ENCODE measurements at places on chromosomes 4 and X.
A peak's percentile ranks its signal among the peaks of the same experiment; 100 is the strongest.

GRCh38 chr4:53376900-53377299 is 541 bp upstream of the FIP1L1 start:
- no peak for DNase-seq

- DNase-seq, result no peak
These were observed 242.2 kb upstream of the CTSO start for GRCh38 chr4:156195914-156196313.

DNA sequence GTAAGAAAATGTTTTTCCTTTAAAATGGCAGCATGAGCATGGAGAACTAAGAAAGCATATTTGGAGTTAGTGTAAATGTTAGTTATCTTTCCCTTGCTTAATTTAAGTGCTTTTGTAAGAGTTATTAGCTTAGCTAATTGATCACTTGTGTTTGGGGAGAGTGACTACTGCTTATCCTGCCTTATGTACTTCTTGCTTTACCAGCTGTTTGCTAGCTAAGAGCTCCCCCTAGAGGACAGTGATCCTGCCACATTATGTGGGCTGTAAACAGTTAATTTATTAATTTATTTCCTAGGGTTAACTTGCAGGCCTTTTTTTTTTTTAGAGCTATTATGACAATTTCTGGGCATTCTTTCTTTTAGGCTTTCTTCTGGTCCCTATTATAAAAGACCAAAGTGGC is 435.8 kb downstream of the MAGEB5 start:
- DNase-seq, result no peak

DNA sequence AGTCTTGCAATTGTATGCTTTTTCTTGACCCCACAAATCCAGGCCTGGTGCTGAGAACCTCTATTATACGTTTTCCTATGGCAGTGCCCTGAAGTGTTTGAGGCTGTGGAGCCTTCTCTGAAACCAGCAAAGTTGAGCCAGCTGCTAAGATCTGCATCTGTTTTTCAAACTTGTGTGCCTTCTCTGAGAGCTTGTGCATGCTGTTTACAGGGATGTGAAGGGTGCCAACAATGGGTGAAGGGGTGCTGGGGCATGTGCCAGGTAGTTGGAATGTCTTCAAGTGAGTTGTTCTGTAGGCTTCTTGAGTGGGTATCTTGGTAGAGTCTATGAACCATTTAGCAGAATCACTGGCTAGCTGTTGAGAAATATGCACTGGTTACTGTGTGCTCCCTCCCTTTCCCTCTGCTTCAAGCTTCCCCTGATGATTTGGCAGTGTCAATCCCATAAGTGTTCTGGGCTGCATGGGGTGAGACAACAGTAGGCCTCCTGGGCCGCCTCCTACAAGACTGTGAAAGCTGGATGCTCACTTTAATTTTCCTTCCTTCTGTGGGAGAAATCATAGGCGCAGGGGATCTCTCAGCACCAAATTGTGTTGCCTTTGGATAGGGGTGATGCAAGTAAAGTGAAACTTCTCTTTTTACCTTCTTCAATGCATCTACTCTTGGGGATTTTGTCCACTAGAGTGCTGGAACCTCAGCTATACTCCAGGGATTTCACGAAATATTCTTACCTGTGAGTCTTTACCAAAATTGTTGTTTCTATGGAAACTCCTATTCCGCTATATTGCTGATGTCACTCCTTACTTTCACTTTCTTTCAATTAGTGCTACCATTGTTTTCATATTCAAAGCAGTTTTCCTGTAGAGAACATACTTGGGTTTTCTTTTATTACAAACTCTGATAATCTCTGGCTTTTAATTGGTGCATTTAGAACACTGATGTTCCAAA is 30.0 kb downstream of the ITM2A start:
- DNase-seq, result no peak

DNA sequence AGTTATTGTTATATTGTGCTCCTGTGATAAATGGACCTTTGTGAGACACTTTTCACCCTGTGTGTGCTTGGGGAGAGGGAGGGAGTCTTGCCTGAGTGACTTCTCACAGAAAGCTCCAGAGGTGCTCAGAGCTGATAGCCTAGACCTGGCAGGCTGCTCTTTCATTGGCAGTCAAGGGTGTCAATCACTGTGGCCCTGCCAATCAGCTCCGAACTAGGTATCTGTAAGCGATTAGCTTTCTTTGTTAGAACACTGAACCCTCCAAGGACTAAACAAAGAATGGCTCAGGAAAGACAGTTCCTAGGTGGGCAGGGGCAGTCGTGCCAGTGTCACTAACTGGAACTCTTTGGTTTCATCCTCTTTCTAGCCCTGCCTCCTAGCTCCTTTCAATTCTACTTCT is 2.7 kb upstream of the NALF2 start:
- no peak for DNase-seq

DNA sequence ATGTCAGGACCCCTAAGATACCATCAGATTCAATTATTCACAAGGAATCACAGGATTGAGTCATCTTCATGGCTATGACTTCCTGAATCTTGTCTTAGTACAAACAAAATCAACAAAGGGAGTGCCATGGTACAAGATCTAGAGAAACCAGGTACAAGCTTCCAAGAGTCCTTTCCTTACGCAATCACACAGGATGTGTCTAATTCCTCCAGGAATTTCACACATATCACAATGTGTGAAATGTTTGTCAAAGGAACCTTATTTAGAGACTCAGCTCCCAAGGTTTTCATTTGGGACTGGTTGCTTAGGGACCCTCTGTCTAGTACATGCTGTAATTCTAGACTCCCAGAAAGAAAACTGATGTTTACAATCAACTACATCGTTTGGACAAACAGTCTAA is 83.0 kb downstream of the MAB21L2 start:
- no peak for DNase-seq

DNA sequence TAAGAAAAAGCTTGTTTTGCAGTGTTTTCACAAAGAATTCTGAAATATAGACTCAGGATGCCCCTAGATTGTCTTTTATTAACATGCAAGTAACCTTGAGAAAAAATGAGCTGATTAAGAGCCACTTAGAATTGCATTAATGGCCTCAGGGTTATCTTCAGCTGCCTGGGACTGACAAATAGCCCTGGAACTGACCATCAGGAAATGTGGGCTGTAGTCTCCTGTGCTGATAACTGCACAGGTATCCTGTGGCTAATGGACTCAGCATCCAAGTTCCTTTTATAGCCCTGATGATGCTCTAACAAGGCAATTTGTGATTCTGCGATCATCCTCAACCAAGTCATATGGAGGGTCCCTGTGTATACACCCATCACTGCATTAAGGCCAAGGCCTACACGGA is 17.0 kb downstream of the CA5B start:
- no peak for DNase-seq

GRCh38 chr4:84530454-84530853 is 31.4 kb upstream of the NKX6-1 start:
- DNase-seq, result no peak

- DNase-seq, result peak; percentile 5
These were observed 111.0 kb downstream of the DHX15 start for GRCh38 chr4:24473309-24473721.

GRCh38 chr4:137278431-137278830 is 253.9 kb downstream of the PCDH18 start:
- DNase-seq, result no peak

GRCh38 chrX:68163441-68163840 is 269.9 kb downstream of the OPHN1 start:
- DNase-seq, result no peak

GRCh38 chr4:100348473-100348872 is 158.2 kb upstream of the DDIT4L start:
- DNase-seq, result no peak

DNA sequence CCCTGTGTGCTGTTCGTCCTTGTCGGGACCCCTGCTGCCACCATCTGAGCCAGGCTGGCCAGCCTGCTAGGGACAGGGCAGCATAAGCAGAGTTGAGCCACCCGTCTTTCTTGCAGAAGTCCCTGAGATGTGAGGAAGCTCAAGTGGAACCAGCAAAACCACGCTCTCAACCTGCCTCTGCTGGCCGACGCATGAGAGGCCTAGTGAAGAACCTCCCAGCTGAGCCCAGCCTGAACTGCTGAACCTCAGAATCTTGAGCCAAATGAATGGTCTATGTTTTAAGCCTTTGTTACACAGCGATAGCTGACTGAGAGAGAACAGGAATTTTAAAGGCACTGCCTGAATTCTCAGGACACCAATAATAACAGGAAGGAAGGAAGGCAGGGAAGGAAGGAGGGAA is 98.9 kb upstream of the ADRA2C start:
- no peak for DNase-seq

DNA sequence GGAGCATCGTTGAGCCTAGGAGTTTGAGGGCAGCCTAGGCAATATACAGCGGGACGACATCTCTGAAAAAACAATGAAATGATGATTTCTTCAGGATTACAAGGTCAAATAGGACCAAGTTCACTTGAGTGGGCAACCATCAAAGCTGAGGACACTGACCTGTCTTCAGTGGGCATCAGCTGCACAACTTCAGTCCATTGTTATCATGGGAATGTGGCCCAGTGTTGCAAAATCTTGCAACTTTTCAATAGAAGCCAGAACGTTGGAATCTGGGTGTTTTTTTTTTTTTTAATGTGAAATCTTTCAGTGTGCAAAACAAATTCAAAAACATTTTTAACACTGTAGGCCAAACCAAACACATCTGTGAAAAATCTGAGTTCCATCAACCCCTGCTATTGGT is 155.4 kb upstream of the PLAC1 start:
- DNase-seq, result no peak

- DNase-seq, result no peak
These were observed 123.0 kb upstream of the TLR3 start for GRCh38 chr4:185945906-185946305.

GRCh38 chr4:156820931-156821330 is 150.7 kb downstream of the PDGFC start:
- DNase-seq, result no peak

- DNase-seq, result peak; percentile 22
These were observed 50.4 kb downstream of the MGARP start for GRCh38 chr4:139229534-139230039.

DNA sequence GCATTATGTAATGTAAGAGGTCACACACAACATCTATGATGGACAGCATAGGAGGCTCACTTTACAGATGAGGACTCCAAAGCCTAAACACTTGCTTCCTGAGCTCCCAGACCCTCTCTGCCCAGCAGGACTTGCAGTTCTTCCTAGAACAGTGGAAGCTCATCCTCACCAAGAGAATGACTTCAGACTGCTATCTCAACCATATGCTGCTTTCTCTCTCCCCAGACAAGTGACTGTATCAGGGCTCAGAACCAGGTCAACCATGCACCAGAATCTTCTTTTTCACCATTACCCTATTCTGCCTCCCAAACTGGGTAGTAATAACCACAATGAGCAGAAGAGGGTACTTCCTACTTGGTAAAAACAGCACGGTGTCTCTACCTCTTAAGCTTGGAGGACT is 12.2 kb downstream of the RNF150 start:
- no peak for DNase-seq

GRCh38 chr4:71189471-71189870 is 149.3 kb upstream of the SLC4A4 start:
- DNase-seq, result no peak

DNA sequence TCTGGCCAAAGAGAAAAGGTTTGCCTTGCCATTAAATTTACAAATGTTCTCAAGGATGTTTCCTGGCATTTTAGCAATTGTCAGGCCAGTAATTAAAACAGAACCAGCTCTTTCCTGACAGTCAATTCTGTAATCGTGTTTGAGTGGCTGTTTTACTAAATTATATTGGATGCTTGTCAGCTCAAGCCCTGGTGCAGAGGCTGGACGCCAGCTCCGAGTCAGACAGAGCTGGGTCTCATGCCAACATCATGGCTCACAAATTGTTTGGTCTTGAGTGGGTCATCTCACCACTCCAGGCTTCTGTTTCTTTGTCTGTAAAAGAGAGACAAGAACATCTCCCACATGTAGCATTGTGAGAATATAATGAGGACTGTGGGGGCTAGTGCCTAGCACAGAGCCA is 190.3 kb upstream of the PSAPL1 start:
- DNase-seq, result no peak

DNA sequence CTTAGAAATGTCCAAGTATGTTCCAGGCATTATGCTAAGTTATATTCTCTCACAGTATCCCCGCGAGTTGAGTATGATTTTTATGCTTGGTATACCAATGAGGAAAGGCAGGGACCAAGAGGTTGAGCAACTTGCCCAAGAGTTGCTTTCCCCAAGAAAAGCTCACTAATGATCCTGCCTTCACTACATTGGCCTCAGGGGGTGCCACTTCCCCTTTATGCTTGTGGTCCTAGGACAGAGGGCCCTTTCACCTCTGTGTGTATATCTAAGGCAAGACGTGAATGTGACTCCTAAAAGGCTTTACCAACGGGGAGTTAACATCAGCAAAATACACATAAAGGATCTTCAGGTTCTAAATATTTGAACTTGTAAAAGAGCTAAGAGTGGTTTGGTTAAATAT is 164.4 kb upstream of the CPEB2 start:
- DNase-seq, result no peak

DNA sequence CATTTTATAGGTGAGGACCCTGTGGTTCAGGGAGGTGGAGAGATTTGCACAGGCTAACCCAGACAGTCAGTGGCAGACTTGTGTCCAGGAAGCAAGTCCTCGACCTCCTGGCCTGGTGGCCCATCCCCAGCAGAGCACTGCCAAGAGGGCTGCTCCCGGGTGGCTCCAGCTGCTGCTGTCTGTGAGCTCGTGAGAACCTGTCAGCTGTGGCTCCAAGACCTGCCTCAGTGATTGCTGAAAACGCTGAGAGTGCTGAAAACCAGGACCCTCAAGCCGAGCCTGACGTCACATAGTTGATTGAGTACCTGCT is 74.2 kb downstream of the RTL9 start:
- no peak for DNase-seq

GRCh38 chr4:70754470-70754869 is 32.7 kb downstream of the RUFY3 start:
- no peak for DNase-seq

DNA sequence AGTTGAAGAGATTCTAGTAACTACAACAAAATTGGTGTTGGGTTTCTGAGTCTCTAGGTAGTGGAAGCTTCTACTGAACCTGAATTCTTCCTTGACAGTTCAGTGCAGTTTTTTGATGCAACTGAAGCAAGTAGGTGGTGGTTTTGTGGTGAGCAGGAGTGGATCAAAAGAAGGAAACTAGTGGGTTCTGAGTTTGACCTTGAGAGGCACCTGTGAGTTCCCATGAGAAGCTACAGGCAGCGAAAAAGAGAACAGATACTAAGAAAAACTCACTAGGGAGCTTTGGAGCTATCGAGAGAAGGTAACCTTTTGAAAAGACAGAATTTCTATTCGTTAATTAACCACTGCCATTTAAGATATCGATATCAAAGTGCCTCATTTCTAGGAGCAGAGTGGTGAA is 145.2 kb downstream of the PDHA2 start:
- no peak for DNase-seq

DNA sequence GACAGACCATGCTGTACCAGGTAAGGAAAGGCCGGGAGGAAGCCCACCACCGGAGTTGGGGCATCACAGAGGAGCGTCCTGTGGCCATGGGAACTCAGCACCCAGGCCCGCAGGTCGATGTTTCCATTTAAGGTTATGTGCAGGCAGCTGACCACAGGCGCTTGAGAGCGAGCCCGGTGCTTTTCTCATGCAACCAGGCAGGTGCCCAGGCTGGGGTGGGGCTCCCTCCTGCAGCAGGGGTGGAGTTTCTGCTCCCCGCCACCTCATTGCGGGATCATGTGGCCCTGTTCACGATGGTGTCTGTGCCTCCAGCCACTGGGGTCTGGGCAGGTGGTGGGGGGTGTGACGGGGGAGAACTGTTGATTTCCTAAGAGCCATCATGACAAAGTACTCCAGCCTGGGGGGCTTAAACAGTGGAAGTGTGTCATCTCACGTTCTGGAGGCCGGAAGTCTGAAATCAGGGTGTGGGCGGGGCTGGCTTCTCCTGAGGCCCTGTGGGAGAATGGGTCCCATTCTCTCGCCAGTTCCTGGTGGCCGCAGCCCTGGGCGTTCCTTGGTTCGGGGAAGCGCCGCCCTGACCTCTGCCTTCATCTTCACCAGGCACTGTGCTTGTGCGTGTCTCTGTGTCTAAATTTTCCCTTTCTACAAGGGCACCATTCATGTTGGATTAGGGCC is 60.9 kb downstream of the CPZ start:
- no peak for DNase-seq

All from CD4-positive, alpha-beta T cell treated with Interleukin-6 for 4 hours (primary cell).